ENCODE measurements at places on chromosomes 11 and 22.

DNA sequence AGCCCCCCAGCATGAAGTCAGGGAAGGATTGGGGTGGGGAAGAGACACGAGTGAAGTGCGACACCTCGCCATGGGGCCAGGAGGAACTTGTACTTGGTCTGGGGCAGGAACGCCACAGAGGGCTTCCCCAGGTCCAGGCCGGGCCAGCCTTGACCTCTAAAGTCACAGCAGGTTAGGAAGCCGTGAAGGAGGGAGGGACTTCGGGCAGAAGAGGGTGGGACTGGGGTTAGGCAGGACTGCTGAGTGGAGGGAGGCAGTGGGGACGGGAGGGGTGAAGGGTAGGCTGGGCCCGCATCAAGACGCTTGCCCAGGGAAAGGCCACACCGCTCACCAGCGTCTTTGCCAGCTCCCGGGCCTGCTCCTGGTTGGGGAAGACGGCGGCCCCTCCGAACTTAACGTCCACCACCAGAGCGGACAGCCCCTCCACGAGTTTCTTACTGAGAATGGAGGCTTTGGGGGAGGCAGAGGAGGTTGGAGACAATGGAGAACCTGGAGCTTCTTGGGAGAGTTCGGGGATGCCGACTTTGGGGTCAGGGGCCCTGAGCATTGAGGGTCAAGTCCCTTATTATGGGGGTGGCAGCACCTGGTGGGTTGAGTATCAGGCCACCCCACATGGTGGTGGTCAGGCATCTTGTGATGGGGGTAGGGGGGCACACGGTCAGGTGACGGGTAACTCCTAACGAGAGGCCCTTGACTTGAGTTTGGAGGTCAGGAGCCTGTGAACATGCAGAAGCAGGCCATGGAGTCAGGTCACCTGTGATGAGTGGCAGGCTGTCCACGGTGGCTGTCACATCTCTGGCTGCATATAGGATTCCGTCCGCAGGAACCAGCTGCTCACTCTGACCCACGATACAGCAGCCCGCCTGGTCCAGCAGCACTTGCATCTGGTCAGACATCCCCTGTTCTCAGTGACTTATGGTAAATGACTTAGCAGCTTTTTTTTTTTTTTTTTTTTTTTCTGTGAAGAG lies 1.7 kb upstream of the SCO2 start:
- no peak for DNase-seq

GRCh38 chr11:119525180-119525866 lies 102.4 kb upstream of the THY1 start:
- DNase-seq: no peak

- peak; percentile 56 for DNase-seq
Observed at GRCh38 chr11:35529971-35530495, 4.6 kb upstream of the PAMR1 start.

GRCh38 chr11:76236092-76236999 lies 30.0 kb upstream of the WNT11 start:
- peak; percentile 74 for DNase-seq
